Stimulated activated CD4-positive, alpha-beta T cell treated with anti-CD3 and anti-CD28 coated beads, Interleukin-1b, Interleukin-23, amount 100 ng/mL, for 1 hour (primary cell): ENCODE measurements at places on chromosomes 11 and 22.

GRCh38 chr22:23696326-23696851 lies 5.6 kb downstream of the RGL4 start:
- DNase-seq = peak; percentile 54

DNA sequence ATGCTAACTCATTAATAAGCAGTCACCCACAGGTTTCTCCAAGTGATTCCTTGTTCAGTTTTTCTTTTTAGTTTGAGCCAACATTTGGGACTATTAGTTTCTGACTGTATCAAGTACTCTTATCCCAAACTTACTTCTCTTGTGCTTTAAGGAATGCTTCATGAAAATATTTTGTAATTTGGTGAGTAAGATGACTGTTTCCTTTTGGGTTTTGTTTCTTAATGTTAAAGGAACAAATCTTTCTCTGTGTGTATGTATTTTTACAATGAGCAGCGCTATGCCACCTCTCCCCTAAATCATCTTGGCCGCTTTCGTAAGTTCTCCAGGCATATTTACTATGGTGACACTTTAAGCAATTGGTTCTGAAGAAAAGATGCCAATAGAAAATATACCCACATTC lies 72.4 kb downstream of the LDLRAD3 start:
- DNase-seq = no peak

DNA sequence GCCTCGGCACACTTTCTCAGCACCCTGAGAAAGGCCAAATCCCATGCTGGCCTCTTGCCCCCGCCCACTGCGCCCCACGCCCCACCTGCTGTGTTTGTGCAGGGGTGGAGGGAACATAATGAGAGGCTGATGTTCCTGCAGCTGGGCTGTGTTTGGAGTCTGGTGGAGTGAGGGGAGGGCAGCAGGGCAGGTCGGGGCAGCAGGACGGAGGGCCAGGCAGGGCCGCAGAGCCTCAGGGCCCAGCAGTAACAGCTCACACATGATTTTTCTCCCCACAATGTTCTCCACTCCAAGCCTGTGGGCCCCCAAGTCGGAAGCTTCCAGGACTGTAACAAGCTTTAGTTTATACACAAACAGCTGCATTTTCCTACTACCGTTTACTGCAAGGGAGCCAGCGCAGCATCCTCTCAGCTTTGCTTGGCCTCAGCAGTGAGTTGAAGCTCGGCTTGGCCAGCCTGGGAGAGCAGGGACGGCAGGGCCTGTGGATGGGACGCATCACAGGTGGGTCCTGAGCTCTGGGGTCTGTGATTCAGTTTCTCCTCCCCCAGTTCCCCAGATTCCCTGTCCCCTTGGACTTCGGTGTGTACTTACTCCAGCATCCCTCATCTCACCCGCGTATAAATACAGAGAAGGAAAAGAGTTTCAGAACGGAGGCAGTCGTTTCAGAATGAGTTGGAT lies 51.0 kb downstream of the RPUSD4 start:
- DNase-seq = no peak

DNA sequence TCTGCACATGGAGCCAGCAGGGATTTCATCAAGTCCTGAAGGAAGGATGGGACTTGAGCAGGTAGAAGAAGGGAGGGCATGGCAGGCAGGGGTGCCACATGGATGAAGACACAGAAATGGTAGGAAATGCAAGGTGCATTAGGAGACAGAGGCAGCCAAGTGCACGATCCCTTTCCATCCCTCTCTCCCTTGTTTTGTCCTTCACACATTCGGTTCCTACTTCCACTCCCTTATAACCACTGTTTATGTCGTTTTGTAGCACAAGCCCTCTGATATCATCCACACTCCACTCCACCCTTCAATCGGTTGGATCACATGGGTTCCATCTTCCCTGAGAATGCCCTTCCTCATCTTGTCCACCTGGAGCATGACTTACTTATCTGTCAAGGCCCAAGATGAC lies 35.2 kb downstream of the IFT27 start:
- DNase-seq = no peak

GRCh38 chr22:29668673-29669072 lies 51.1 kb upstream of the CABP7 start:
- no peak for DNase-seq

DNA sequence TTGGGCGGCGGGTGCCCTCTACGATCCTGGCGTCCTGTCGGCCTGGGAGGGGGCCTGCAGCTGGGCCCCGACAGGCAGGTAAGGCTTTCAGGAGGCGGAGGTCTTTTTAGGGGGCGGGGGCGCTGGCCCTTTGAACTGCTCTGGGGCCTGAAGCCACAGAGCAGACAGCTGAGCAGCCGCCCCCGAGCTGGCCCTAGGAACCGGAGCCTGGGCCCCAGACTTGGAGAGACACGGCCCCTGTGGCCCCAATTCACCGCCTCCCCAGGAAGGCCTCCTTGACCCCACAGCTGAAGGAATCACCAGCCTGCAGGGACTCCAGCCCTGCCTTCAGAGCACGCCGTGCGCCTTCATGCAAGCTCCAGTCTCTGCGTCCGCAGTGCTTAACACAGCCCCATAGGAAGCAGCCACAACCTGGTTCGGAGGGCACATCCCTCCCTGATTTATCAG lies 618 bp upstream of the CERK start:
- DNase-seq = no peak

- DNase-seq = no peak
These were observed 3.1 kb downstream of the MRGPRG start for GRCh38 chr11:3215346-3216026.
